Heart left ventricle (tissue), 16 donors: ENCODE measurements at places on chromosomes 1 and 21.

DNA sequence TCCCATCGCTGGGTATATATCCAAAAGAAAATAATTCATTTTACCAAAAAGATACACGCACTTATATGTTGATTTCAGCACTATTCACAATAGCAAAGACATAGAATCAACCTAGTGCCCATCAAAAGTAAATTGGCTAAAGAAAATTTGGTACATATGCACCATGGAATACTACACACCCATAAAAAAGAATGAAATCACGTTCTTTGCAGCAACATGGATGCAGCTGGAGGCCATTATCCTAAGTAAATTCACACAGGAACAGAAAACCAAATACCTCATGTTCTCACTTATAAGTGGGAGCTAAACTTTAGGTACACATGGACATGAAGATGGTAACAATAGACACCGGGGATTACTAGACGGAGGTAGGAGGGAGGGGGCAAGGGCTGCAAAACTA is 50.0 kb upstream of the ZNF644 start:
- DNase-seq = no peak

DNA sequence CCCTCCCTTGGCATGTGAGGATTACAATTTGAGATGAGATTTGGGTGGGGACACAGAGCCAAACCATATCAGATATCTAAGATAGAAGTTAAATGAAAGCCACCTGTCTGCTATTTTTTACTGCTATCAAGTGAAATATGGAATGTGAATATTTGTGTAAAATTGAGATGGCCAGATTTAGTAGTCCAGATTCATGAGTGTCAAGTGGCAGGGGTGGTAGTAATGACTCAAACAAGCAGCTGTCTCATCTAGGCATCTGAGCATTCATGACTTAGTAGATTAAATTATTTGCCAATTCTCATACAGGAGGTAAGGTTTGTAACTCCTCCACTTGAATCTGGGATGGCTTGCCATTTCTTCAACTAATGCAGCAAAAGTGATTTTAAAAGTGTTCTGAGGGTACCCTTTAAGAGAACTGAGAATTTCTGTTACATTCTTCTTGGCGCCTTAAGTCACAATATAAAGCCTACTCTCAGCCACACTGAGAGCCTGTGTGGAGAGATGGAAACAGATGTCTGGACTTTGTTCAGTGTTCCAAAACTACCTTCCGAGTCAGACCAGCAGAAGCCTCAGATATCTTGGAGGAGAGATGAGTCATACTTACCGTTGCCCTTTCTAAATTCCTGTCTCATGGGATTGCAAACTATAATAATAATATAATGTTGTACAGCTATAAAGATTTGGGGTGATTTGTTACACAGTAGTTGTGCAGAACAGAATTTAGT is 1065.6 kb upstream of the TMPRSS15 start:
- DNase-seq = no peak

GRCh38 chr1:200330741-200331428 is 79.0 kb downstream of the ZNF281 start:
- no peak for DNase-seq

- no peak for DNase-seq
Observed at GRCh38 chr21:38561613-38562581, 63.6 kb upstream of the ERG start.

DNA sequence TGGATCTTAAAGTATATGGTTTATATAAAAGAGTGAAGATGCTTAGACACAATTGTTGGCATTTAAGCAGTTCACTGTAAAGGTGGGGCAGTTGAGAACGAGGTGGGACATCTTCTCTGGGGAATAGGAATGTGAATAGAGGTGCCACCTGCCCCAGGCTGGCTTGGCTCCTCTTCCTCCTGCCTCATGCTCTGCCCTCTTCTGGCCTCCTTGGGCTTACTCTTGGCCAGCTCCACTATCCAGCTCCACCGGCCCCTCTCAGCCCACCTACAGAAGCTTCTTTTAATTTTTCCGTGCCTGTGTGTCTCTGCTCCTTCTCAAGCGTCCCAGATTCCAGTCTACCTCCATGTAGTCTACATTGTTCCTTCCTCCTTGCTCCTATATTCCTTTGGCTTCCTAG is 122.1 kb downstream of the NUF2 start:
- no peak for DNase-seq

GRCh38 chr1:8078176-8078671 is 52.1 kb upstream of the ERRFI1 start:
- no peak for DNase-seq

GRCh38 chr1:220409771-220410595 is 118.0 kb upstream of the MARK1 start:
- DNase-seq = no peak

DNA sequence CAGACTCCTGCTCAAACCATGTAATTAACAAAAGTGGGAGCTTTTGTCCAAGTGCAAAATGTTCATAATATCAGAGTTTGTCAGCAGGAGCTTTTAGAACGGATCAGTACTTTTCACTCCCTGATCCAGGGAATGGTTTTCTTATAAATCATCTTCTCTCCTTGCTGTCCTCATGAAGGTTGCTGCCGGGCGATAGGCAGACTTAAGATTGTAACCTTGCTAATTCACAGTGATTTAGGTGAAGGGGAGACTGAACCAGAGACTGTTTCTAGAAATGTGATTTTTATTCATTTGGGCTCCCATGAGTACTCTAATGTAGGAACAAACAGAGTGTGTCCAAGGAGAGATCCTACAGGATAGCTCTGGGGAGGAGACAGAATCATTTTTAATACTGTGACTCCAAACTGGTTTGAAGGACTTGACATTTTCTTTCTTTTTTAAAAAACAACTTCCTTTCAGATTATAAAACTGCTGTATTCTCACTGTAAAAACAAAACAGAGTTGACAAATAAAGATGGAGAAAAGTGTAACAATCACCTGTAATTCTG is 23.7 kb downstream of the ELAVL4 start:
- DNase-seq = no peak

DNA sequence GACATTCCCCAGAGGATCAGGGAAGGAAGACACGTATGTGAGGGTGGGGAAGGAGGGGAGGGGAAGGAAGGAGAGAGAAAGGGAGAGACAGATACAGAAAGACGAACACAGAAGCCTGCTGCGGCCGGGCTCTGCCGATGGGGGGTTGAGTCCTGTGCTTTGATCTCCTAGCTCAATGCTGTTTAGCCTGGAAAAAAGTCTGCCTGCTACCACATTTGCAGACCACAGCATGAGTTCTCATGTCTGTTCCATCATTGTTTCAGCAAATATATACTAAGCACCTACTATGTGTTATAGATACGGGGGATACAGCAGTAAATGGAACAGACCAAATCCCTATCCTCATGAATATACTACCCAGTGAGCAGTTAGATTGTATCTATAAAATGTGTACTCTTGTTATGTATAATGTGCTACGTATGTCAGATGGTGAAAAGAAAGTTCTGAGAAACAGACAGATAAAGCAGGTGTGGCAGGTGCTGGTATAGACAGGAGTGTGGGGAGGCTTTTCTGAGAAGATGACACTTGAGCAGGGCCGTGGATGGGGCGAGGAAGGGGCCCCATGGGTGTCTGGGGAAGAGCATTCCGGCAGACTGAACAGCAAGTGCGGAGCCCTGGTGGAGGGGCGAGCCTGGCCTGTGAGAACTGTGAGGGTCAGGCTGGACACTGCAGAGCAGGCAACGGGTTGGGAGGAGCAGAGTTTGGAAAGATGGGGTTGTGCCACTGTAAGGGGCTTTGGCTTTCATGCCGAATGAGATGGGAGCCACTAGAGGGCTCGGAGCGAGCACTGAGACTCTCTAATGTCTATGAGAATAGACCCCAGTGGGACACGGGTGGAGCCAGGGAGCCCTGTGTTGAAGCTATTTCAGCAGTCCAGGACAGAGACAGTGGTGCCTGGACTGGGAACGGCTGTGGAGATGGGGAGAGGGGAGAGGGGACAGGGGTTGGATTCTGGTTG is 34.1 kb downstream of the KIAA1614 start:
- no peak for DNase-seq

DNA sequence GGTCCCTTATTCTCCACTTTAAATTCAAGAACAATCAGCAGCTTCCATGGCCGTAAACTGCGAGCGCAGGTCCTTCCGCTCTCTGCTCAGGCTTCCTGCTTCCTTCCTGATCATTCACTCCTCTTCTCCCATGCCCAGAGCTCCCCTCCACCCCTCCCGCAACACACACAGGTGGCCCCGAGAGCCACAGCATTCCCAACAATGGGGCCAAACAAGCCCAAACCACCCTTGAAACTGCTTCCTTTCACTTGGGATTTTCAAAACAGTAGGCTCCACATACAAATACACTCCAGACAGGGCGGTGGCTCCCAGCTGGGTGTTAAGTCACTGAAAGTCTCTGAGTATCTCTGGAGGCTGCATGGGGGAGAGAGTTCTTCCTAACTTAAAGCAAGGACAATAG is 11.4 kb downstream of the FAM89A start:
- no peak for DNase-seq

- DNase-seq = no peak
Observed at GRCh38 chr21:31050577-31051157, 12.4 kb upstream of the KRTAP19-8 start.

DNA sequence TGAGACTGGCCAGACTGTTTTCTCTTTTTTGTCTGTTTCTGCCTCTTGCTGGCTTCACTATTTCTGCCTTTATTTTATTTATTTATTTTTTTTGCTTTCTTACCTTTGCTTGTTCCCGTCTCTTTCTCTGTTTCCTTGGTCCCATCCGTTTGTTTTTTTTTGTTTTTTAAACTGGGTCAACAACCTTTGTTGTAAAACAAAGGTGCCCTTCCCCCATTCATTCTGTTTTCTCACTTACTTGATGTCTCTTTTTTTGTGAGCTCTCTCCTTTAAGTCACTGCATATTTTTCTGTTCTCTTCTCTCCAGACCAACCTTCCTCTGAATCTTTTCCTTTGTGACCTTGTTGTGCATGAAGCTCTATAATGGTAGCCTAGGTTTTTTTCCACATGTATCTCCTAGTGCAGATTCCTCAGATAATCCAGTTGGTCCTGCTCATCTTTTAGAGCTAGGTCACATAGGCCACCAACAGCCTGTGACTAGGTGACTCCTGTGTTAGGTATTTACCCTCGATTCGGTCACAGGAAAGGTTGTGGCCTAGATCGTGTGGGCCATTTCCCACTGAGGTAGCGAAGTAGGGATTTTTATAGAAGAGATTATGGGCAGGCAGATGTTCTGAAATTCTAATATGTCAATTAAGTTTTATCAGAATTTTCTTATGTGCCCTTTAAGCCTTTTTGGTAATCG is 15.9 kb downstream of the GNAI3 start:
- no peak for DNase-seq

- no peak for DNase-seq
Observed at GRCh38 chr1:26531651-26532131, 2.1 kb downstream of the RPS6KA1 start.

GRCh38 chr1:52727114-52727586 is 897 bp downstream of the ZYG11B start:
- DNase-seq = no peak

- no peak for DNase-seq
Observed at GRCh38 chr1:74427681-74428080, 84.7 kb downstream of the LRRC53 start.
